ENCODE measurements at places on chromosomes 2 and 18.
A peak's percentile ranks its signal among the peaks of the same experiment; 100 is the strongest.

DNA sequence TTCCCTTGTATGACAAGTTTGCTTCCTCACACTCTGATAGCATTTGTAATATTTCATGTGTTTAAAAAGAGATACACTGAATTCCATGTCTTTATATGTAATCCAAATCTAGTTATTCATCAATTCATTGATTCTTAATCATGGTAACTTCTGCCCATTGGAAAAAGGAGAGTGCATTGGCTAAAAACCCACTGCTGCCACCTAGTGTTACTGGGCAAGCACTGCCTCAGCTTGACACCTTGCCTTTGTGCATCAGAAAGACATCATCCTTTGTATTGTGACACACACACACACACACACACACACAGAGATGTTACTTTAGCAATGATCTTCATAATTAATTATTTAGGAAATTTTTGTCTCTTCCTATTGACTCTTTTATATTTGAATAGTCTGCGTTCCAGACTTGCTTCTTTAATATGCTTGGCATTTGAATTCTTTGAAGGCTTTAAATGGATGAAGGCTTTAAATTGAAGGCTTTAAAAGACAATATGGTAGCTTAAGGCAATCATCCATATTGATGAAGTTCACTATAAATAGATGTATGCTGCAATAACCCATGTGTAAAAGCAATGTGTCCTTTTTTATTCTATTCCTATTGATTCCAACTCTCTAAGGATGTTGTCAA, 414.2 kb upstream of the CHST9 start:
- peak; percentile 33 for DNase-seq

GRCh38 chr2:72109904-72110303, 37.8 kb downstream of the CYP26B1 start:
- DNase-seq: no peak

DNA sequence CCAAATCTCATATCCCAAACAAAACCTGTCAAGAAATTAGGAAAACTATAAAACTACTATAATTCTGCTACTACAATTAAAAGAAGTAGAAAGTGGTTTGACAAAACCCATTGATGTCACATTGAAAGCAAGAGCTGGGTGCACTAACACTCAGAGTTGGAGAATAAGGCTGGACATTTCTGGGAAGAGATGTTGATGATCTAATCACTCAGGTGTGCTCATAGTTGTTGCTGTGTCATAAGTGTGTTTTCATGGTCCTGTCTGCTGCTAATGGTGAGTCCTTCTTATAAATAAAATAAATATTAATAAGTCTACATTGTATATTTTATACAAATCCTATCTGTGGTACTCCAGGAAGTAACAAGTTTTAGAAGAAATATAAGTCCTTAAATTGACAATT, 168.2 kb upstream of the LRP1B start:
- no peak for DNase-seq

GRCh38 chr2:227819398-227819697, 5.7 kb downstream of the CCL20 start:
- DNase-seq: no peak

GRCh38 chr2:65553504-65554074, 121.2 kb upstream of the SPRED2 start:
- DNase-seq: no peak

GRCh38 chr2:198146346-198146940, 342.1 kb downstream of the PLCL1 start:
- no peak for DNase-seq

DNA sequence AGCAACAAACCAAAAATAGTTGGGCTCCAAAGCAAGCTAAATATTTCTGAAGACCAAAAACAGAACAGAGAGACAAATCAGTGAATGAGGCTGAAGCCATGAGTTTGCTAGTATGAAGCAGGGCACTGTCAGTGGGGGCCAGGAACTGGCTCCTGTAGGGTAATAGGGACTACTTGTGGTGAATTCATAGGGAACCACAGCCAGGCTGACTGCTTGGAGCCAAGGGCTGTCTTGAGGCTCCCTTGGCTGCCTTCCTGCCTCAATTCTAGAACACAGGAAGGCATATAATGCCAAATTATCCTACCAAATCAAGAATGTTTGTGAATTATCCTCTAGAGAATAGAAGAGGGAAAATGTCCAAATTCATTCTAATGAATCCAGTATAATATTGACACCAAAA, 406.0 kb downstream of the CCDC85A start:
- DNase-seq: no peak

DNA sequence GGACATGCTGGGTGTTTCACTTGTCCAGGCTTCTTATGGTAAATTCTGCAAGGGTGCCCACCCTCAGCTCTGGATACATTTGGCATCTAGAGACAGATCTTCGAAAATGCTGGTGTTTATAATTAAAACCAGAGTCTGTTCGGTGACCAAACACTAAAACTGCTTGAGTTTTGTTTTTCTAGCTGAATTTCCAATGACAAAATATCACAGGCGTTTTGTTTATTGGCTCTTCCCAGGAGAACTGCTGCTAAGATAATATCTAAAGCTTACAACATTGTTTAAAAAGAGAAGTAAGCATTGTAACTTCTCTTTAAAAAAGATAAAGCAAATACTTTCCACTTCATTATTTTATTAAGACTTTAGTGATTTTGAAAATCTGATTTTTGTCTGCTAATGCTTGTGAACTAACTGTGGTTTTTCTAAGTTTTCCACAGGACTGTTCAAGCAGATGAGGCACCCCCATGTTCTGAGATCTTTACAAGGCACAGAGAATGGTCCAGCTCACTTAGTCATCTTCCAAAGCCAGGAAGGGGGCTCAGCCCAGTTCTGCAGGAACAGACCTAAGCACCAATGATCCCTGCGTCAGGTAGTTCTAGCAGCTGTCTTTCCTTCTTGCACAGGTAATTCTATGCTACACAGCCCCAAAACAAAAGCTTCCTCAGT, 94.8 kb upstream of the LTBP1 start:
- no peak for DNase-seq

GRCh38 chr18:709771-710170, 2.7 kb downstream of the ENOSF1 start:
- DNase-seq: no peak

DNA sequence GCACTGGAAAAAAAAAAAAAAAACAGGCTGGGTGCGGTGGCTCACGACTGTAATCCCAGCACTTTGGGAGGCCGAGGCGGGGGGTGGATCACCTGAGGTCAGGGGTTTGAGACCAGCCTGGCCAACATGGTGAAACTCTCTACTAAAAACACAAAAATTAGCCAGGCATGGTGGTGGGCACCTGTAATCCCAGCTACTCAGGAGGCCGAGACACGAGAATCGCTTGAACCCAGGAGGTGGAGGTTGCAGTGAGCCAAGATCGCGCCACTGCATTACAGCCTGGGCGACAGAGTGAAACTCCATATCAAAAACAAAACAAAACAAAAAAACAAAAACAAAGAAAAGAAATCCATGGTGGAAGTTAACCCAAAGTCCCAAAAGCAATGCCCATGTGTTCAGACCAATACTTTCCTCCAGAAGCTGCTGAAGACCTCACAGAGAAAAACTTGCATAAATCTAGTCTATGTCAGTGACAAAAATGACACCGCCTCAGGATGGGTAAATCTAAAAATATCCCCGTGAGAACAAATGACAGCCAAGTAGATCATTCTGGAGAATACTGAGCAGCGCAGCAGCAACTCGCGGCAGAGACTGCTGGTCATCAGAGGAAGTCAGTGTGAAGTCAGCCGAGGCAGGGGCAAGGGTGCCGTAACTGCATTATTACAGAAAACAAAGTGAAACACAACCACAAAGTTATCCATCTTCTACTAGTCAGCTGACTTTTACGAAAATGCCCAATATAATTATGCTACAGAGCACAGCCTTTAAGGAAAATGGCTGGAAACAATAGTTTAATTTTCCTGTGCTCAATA, 41.0 kb downstream of the LPIN2 start:
- no peak for DNase-seq

- no peak for DNase-seq
Observed at GRCh38 chr2:46181789-46182530, 115.2 kb upstream of the EPAS1 start.

GRCh38 chr2:152098496-152099366, at the start of gene CACNB4:
Gene CACNB4 (minus strand): TSS chr2:152099044.
- DNase-seq: peak; percentile 11

- no peak for DNase-seq
Observed at GRCh38 chr2:61671561-61672315, 133.6 kb upstream of the XPO1 start.

DNA sequence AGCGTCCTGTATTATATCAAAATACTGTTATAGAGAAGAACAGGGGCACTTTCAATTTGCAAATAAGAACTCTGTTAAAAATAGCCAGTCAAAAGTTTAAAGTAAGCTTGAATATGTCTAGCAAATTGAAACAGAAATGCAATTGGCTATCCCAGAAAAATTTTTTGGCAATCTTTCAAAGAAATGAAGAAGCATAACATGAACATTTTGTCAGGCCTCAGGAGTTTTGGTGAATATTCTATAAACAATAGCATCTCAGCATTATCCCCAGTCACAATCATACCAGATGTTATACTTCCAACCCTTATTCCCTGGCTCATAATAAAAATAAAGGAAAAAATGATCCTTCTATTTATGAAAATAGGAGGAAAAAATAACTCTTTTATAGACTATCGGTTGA, 252.4 kb downstream of the GRB14 start:
- DNase-seq: no peak

- DNase-seq: peak; percentile 47
Observed at GRCh38 chr2:168002021-168002553, 245.3 kb downstream of the STK39 start.

GRCh38 chr18:74496508-74497323, 553 bp downstream of the CNDP2 start:
- peak; percentile 9 for DNase-seq

- DNase-seq: peak; percentile 94
Observed at GRCh38 chr2:69798909-69799526, 30.4 kb upstream of the GMCL1 start.

DNA sequence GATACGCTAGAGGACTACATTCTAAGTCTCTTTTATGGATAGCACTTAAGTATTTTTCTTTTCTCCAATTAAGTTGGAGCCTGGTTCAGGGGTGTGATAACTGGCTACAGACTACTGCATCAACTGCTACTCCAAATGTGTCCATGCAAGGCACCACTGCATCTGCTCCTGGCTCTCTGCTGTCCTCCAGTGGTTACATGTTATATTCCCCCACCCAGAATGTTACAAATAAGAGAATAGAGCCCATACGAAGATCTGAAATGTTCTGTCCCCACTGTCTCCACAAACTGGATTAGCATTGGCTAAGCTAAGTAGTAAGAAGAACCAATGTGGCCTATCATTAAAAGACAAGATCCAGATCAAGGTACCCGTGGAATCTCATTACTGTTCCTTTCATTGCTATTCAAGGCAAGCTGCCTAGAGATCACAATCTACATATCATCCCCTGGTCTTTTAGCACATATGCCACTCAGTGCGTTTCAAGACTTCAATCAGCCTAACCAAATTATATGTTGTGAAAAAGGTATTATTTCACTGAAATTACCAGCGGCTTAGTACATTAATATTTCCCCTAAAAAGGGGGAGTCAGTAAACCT, 308.3 kb upstream of the SLC8A1 start:
- peak; percentile 71 for DNase-seq

- no peak for DNase-seq
Observed at GRCh38 chr2:240041363-240041762, 11.1 kb upstream of the OR6B2 start.

- no peak for DNase-seq
Observed at GRCh38 chr2:145235312-145235711, 715.4 kb upstream of the ZEB2 start.

DNA sequence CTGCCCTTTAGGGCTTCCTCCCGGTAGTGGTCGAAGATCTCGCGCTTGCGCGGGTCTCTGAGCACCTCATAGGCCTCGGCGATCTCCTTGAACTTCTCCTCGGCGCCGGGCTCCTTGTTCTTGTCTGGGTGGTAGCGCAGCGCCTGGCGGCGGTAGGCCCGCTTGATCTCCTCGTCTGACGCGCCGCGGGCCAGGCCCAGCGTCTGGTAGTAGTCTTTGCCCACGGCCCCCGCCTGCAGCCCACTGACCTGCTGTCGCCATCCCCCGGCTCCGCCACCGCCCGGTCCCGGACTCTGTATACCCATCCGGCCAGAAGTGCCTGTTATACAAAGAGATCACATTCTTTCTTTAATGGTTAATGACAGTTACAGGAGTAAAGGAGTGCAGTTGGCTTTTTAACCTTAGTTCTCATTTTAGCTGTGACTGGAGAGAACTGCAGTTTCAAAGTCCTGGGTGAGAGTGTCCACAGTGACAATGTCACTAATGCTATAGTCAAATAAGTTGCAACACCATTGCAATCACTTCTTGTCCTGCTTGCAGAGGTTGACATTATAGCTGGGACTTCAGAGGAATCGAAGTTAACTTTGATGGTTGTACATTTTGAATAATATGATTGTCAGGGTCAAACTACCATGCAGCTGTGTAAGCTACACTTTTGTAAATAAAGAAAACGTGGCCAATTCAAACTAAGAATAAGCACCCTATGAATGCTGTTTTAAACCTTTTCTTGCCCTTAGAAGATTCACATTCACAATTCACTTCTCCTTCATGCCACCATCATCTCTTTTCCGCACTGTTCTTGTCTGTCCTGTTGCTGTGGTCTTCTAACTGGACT, 35.3 kb upstream of the CAVIN2 start:
- DNase-seq: no peak

- DNase-seq: no peak
Observed at GRCh38 chr2:218875692-218876246, 4.9 kb upstream of the WNT10A start.

DNA sequence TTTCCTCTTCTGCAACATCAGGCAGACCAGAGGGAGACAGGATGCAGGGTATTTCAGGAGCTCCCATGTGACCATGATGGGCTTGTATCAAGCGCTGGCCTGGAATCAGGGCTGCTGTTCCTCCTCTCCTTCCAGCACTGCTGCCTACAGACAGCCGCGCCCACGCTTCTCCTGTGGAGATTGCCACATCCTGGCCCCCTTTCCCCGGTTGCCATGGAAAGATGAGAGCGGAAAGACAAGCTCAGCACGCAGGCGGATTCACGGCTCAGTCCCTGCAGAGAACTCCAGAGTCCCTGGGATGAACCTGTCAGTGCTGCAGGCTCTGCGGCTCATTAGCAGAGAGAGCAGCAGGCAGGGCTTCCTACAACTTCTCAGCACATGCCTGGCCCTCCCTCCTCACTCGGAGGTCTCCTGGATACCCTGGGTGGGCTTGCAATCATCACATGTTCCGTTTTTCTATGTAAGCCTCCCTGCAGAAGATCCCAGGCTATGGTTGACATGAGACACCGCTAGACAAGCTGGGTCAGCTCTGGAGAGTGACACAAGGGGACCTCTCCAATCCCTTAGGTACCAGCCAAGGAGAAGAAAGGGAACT, 497.8 kb upstream of the MYT1L start:
- DNase-seq: no peak

DNA sequence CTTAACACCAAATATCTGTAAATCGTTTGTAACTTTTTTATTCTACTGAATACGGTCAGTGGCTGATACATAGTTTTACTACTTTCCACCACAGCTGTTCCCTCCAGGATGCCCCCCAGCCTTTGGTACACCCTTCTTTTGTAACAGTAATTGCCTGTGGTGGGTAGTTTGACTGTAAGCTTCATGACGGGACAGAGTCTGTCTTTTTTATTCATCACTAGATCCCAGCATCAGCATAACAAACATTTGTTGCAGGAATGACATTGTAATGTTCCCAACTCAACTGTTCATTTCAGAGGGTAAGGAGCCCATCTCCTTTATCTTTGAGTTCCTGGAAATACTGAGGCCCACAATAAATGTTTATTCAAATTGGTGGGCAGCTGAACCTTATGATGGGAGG, 67.5 kb downstream of the MBOAT2 start:
- DNase-seq: no peak

- DNase-seq: no peak
Observed at GRCh38 chr18:24366328-24366727, 31.3 kb downstream of the OSBPL1A start.

Measured in A172 (cell line).